Activated CD8-positive, alpha-beta memory T cell treated with anti-CD3 and anti-CD28 coated beads for 36 hours (primary cell): ENCODE measurements at places on chromosomes 3 and 15. TPM values are rescaled to one million over a fixed set of nuclear protein-coding genes. Genes with fewer than 3 reads are reported as not detected.

CCDC80 gene
- not detected for total RNA-seq

ATP13A4 gene
- total RNA-seq = 2.1 TPM

PP2D1 gene
- total RNA-seq = not detected

ITPKA gene
- 0.55 TPM for total RNA-seq

GOLGA6L22 gene
- not detected for total RNA-seq

C15orf40 gene
- 30.5 TPM for total RNA-seq

FBXO40 gene
- not detected for total RNA-seq

SEMA5B gene
- not detected for total RNA-seq

WDR53 gene
- 24.4 TPM for total RNA-seq

LRRIQ4 gene
- 0.25 TPM for total RNA-seq

WDR72 gene
- total RNA-seq = not detected
